Esophagus mucosa (tissue), 1 donor: ENCODE measurements at places on chromosomes 13 and 19. TPM values are rescaled to one million over a fixed set of nuclear protein-coding genes. Genes with fewer than 3 reads are reported as not detected.

KRTDAP gene
- total RNA-seq = 338 TPM

POLR2E gene
- total RNA-seq = 139 TPM

ZNF571 gene
- total RNA-seq = 2.2 TPM

ZNF558 gene
- total RNA-seq = 14.9 TPM

C5AR1 gene
- 1.1 TPM for total RNA-seq
